Activated T-cell treated with anti-CD3 and anti-CD28 coated beads, Interleukin-2, amount 50 U/mL, for 4 hours (primary cell): ENCODE measurements at places on chromosomes 7 and 10. TPM values are rescaled to one million over a fixed set of nuclear protein-coding genes. Genes with fewer than 3 reads are reported as not detected.

GRCh38 chr7:20865684-20866083, 79.0 kb upstream of the SP8 start:
- DNase-seq, result no peak

DNA sequence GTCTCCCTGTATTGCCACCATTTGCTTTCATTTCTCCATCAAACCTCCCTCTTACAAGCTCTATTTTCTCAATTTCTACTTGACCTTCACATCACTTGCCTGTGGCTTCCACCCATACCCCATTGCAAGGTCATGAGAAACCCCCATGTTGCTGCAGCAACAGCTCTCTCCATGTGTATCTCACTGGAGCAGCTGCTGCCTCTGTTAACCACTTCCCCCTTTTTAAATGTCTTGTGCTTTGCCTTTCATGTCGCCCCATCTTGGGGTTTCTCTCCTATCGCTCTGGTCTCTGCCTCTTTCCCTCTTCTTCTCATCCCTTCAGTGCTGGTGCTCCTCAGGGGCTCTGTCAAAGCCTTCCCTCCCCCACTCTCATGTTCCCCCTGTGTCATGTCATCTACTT, 148.8 kb downstream of the CHN2 start:
- DNase-seq, result no peak

PTF1A gene
- not detected for total RNA-seq

CYP2C18 gene
- not detected for total RNA-seq

WDR86 gene
- total RNA-seq, result 0.27 TPM

HKDC1 gene
- total RNA-seq, result 0.05 TPM
